Fibroblast of skin of abdomen (primary cell): ENCODE measurements at places on chromosomes 2 and 18.

DNA sequence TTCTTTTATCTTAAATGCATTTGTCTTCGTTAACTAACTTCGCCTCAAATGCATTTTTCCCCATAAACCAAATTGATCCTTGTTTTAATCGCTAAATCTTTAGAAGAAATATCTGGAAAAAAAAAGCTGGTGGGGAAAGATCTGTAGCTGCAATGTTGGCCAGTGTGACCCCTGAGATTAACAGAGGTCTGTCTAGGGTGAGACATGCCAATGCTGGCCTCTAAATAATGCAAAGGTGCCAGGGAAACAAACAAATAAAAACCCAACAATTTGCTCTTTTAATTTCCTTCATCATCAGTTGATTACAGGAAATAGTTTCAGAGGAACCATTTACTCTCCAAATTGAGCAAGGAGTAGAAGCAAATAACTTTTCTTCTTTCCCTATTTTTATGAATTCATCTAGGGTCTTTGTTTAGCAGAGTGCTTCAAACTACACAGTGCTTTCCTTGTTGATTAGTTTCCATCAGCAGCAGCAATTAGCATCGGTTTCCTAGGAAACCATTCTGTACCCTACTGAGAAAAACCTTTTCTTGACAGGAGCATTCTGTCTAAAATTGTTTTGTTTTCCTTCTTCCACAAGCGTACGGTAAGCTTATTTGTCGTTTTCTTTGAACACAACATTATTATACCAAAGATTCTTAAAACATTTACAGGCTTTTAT lies 100.5 kb upstream of the UNC80 start:
- no peak for DNase-seq

DNA sequence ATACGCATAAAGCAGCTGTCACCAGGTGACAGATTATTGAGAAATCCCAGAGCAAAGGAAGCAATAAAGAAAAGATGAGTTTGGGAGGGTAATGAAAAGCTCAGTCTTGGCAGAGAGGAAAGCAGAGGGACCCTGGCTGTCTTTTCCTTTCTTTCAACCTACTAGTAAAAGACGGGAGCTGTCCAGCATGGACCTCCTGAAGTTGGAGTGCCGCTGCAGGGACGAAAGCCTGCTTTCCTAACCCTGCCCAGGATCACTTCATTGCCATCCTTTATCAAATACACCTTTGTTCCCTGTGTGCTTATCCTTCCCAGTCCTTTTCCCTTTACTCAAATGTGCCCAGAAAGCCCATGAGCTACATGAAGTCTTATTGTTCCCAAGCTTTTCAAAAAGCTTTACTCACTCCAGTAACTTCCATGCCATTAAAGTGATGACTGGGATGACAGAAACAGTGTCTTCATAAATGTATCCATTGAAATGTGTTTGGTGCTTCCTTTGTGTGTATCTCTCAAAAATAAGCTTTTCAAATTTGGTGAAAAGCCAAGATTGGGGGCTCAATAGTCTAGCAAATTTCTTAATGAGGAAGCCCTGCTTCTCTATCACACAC lies 3.7 kb upstream of the SPR start:
- DNase-seq, result peak; percentile 33

- no peak for DNase-seq
Measured at GRCh38 chr2:12720754-12721378, 4.1 kb downstream of the TRIB2 start.

- DNase-seq, result no peak
Measured at GRCh38 chr2:106095478-106096298, 98.4 kb downstream of the UXS1 start.

GRCh38 chr2:190340369-190340768 lies 3.0 kb upstream of the INPP1 start:
- no peak for DNase-seq

DNA sequence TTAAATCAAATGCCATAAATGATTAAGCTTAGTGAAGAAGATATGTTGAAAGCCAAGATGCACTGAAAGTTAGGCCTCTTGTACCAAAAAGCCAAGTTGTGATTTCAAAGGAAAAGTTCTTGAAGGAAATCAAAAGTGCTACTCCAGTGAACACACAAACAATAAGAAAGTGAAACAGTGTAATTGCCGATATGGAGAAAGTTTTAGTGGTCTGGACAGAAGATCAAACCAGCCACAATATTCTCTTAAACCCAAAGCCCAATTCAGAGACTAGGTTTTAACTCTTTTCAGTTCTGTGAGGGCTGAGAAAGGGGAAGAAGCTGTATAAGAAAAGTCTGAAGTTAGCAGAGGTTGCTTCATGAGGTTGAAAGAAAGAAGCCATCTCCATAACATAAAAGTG lies 101.8 kb upstream of the RPE start:
- DNase-seq, result no peak

- DNase-seq, result peak; percentile 49
Measured at GRCh38 chr2:171762879-171763573, 75.8 kb downstream of the DYNC1I2 start.

DNA sequence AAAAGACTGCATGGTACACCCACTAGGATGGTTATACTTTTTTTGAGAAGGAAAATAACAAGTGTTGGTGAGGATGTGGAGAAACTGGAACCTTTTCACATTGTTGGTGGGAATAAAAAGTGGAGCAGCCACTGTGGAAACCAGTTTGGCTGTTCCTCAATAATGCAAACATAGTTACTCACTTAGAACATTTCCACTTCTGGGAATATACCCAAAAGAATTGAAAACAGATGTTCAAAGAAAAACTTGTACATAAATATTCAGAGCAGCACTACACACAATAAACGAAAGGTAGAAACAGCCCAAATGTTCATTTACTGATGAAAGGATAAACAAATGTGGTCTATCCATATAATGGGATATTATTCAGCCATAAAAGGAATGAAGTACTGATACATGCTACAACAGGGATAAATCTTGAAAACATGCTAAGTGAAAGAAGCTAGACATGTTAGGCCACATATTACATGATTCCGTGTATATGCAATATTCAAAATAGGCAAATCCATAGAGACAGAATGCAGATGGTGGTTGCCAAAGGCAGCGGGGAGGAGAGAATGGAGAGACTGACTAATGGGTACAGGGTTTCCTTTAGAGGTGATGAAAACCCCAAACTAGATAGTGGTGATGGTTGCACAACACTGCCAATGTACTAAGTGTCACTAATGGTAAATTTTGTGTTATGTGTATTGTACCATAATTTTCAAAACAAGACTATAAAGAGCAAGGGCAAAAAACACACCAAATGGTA lies 20.9 kb upstream of the LMAN1 start:
- peak; percentile 56 for DNase-seq

DNA sequence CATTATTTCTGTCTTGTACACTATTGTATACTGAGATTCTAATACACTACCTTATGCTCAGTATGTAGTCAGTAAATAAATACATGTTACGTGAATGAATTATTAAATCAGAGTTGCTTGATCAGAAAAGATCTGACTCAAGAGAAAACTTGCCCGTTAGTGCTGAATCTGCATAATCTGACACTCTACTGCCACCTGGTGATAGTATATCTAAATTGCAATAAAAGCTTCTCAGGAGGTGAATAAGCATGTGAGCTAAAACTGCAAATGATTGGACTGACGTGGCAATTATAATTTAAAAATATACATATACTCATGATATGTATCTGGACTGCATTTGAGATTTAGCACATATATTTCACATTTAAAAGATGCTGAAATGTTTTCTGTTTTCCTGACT lies 70.4 kb downstream of the KIAA1328 start:
- DNase-seq, result no peak

GRCh38 chr2:240998706-240998994 lies 232 bp downstream of the SNED1 start:
- no peak for DNase-seq

GRCh38 chr18:402129-402528 lies 98.4 kb downstream of the COLEC12 start:
- no peak for DNase-seq

DNA sequence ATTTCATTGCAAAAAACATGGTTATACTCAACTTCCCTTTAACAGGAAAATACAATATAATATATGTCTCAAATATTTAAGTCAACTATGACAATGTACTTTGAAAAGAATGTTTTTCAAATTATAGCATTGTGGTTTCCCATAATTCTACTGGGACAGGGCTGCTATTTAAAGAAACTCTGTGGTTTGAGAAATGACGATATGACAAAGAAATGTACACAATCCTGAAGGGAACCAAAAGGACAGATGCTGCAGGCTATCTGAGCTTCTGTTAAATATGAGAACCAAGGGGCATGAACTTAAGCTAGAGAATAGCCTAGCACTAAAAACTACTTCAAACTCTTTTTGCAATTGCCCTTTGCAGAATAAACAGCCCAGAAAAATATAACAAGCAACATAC lies 415.9 kb downstream of the GRB14 start:
- peak; percentile 83 for DNase-seq

DNA sequence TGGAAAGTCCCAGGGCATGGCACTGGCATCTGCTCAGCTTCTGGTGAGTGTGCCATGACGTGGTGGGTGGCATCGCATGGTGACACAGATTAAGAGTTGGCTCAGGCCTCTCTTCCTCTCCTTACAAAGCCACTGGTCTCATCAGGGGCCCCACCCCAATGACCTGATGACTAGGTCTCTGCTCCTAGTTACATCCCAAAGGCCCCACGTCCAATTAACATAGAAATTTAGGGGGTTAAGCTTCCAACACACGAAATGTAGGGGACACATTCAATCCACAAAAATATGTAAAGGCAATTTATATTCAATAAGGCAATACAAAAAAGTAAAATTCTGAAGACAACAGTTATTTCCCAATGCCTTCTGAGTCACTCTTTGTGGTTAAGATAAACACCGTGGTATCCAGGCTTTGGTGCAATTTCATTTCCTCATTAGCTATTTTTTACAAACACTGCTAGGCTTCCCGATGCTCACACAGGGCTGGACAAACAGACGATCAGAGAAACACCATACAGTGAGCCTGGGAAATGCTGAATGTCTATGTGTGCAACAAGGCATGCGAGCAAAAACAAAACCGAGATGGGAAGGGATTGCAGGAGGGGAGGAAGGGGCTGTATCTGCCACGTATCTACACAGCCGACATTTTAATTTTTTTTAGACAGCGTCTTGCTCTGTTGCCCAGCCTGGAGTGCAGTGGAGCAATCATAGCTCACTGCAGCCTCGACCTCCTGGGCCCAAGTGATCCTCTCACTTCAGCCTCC lies 67.2 kb downstream of the MBP start:
- peak; percentile 83 for DNase-seq

DNA sequence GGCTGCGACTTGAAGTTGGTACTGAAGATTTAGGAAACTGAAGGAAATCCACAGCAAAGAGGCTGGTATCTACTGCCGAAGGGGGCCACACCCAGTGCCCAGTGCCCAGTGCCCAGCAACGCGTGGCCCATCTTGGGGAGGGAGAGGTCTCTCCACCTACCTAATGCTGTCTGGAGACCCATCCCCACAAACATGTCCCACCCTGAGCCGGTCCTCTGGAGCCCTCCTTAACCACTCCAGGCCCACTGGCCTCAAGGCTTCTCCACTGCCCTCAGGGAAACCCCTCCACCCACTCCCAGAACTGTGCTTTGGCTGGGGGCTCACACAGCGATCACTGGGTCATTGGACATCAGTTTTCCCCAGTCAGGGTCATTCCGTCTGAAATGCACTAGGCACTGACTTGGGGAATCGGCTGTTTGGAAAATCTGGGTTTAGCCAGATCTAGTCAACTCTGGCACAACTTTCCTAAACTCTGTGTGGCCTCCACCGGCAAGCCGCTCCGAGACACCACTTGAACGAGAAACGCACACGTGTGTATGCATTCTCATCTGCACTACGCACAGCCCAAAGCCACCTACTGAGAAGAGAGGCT lies 20.1 kb downstream of the GPR55 start:
- no peak for DNase-seq

- no peak for DNase-seq
Measured at GRCh38 chr2:20213651-20214565, 11.0 kb downstream of the SDC1 start.

DNA sequence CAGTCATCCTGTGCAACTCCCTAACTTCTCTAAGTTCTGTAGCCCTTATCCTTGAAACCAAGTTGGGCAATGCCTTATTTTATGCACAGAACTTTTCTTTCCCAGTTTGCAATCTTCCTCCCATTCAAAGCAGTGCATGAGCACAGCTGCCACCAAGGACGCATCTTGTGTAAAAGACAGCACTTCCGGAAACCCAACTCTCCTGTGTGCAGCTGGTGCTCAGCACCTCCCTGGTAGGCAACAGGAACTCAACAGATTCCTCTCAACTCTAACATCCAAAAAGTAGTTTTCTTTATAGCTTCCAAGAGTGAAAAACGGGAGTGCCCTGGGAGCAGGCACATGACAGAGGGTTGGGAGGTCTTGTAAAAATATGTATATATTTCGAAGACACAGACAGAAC lies 2.2 kb downstream of the TMEM18 start:
- DNase-seq, result no peak

GRCh38 chr2:208488686-208489564 lies 82.3 kb downstream of the PTH2R start:
- DNase-seq, result no peak

DNA sequence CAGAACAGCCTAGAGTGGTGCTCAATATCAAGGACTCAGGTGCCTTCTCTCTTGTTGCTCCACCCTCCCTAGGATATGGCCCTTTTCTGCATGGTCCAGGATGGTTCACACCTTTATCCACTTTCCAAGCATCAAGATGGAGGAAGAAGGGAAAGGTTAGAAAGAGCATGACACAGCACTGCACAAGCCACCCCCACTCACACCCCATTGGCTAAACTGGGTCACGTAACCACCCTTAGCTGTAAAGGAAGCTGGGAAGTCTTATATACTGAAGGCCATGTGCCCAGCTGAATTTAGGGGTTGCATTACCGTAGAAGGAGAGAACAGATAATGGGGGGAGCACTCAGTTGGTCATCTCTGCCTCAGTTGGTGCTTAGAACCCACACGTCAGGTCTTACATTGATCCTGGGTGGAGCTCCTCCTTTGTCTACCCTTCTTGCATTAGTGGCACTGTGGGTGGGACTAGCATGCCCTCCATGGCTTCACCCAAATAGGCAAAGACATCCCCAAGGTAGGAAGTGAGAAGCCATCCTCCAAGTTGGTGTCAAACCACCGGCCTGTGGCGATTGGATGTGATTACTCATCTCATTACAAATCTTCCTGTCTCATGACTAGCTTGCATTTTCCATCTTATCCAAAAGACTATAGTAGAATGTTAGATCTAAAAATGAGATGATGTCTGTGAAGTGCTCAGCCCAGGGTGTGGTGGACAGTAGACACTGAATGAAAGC lies 248.5 kb downstream of the HAUS1 start:
- no peak for DNase-seq
